ENCODE measurements at places on chromosomes 3 and 15.
A peak's percentile ranks its signal among the peaks of the same experiment; 100 is the strongest.

GRCh38 chr3:114446600-114446999, 152.8 kb downstream of the TIGIT start:
- no peak for DNase-seq

DNA sequence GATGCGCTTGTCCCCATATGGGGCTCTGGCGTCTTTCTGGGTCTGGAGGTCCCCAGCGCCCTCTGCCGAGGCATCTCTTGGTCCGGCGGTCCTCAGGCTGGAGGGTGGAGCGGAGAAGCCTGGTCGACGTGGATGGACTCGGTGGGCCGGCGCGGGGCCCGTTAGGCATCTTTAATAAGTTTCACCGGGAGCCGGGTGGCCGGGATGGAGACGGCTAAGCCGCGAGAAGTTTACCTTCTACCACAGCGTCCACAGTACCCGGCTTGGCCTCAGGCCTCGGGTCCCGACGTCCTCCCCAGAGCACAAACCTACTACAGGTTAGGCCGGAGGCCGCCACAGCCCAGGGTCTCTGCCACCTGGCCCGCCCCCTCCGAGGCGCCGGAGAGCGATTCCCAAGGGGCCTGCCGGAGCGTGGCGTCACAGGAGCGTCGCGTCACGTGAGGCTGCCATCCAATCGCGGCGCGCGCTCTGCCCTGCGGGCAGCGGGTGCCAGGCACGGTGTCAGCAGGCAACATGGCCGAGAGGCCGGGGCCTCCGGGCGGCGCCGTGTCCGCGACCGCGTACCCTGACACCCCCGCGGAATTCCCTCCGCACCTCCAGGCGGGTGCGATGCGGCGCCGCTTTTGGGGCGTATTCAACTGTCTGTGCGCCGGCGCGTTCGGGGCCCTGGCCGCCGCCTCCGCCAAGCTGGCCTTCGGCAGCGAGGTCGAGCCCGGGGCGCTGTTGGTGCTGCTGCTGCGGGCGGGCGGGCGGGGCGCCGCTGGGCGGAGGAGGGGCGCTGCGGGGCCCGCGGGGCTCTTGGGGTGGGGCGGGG, at the start of gene TMEM42:
TMEM42 (plus strand) TSS at position 501 of the 814 bp plus-strand sequence; CDS start at position 514, 13 bp downstream.
- DNase-seq = peak; percentile 94

DNA sequence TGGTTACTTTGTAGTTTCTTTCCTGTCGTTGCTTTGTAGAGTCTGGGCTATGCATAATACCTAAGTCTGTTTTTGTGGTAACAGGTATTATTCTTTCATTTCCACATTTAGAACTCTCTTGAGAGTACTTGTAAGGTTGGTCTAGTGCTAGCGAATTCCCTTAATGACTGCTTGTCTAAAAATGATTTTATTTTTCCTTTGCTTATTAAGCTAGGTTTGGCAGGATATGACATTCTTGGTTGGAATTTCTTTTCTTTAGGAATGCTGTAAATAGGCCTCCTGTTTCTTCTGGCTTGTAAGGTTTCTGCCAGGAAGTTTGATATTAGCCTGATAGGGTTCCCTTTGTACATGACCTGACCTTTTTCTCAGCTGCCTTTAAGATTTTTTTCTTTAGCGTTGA, 70.1 kb upstream of the SGO1 start:
- DNase-seq = peak; percentile 3

DNA sequence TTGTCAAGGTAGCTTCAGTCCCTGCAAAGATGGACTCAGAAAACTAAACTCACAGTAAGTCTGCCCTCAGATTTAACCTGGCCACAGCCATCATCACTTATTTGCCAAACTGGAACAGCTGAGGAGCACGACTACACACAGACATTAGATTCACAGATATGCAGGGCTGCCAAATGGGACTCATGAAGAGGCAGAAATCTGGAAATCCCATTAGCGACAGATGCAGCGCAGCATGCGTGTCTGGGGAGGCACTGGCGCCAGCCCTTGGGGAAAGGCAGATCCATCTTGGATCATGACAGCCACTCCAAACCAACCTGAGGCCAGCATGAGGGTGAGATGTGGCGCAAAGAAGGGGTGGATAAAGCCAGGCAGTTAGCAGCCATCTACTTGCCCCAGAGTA, 160.7 kb upstream of the TSC22D2 start:
- no peak for DNase-seq

DNA sequence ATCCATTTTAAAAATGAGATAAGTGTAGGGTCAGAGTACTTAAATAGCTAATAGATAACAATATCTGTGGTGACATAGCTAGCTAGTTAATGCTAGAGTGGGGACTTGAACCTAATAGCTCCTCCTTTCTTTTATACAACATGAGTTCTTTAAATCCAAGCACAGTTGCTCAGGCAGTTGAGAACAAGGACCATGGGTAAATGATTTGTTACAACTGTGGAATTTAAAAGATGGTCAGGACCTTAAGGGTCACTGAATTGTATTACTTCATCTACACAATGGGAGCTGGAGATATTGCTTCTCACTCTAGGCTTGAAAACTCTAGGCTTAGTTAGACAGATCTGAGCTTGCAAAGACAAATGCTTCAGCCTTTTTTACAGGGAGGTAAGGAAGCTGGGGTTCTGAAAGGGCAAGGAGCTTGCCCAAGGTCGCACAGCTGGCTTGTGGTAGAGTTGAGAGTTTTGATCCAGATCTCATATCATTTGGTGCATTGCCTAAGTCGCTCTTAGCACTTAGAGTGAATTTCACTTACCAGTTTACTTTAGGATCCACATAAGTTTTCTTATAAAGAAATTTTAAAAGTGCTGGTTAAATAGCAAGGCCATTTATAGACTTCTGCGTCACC, 90.2 kb downstream of the EDEM1 start:
- DNase-seq = no peak

DNA sequence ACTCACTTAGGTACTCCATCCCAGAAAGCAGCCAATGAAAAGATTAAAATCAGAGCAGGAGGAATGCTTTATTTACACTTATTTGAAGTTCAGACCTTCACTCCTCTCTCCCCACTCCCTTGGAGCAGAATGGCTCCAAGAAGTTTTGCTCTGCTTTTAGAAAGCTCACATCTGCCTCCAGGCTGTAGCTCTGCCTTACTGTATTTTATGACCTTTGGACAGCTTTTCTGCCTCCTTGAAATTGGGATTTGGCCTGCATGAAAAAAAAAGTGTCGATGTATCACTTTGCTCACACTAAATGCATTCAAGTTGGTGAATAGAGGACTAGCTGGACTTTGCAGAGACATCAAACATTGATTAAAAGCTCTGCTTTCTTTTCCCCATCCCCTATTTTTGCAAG, 95.3 kb downstream of the SLC9A9 start:
- DNase-seq = peak; percentile 27

DNA sequence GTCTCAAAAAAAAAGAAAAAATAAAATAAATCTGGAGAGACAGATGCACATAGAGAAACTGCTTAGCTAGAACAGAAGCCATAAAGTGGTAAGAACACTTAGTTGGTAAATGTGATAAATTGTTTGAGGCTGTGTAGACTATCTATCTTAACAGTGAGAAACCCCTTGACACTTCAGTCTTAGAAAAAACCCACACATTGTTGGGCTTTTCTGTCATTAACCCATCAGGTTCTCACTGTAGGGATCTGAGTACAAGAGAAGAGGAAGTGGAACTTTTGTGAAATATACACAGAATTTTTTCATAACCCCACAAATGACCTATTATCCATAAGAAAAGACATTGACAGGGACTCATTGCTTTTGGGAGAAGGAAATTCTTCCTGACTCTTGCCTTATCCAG, 24.4 kb downstream of the TP63 start:
- DNase-seq = no peak

GRCh38 chr3:38614091-38614490, 35.4 kb downstream of the SCN5A start:
- DNase-seq = no peak

DNA sequence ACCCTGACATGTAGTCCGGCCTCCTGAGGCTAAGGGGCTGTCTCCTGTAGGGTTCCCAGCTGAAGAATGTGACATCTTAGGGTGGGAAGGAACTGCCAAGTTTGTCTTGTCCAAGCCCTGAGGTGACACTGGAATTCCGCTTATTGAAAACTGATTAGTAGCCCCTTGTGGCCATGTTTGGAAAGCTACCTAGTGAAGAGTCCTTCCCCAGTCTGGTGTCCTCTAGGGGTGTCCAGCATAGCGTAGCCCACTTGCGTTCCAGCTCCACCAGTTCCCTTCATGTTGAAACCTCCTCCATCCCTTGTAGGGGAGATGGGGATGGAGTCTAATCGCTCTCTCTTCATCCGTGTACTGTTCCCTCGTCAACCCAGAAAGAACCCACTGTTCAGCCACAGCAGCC, 79.5 kb downstream of the CHDH start:
- no peak for DNase-seq

DNA sequence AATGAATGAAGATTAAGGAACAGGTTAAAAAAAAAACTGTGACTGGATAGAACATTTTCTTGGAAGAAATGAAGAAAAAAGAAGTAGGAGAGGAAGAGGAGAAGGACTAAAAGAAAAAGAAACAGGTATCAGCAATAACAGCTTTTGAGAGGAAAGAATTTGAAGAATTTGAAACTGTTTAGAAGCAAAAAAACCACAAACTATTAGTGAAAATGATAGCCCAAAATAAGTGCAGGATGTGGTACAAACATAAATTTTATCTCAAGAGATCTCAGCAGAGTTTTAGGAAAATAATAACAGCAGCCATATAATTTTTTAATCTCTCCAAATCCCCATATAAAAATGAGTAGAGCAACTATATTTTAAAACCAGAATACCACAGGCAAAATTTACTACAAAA, 8.8 kb upstream of the A4GNT start:
- no peak for DNase-seq
